ENCODE measurements at places on chromosomes 12 and 14.

DNA sequence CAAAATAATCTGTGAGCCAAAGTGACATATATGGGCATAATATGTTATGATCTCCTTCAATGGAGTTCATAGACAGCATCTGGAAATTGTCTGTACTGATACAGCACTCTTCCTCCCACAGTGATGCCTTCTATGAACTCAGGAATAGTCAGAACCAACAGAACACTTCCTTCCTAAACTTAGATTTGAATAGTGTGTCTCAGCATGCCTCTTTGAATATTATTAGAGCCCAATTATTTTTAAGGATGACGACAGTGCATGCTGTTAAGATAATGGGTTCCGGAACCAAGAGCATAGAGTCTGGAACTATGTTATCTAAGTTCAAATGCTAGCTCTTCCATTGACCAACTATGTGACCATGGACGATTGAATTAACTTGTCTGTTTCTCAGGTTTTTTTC lies 386.6 kb upstream of the PRICKLE1 start:
- DNase-seq: no peak

DNA sequence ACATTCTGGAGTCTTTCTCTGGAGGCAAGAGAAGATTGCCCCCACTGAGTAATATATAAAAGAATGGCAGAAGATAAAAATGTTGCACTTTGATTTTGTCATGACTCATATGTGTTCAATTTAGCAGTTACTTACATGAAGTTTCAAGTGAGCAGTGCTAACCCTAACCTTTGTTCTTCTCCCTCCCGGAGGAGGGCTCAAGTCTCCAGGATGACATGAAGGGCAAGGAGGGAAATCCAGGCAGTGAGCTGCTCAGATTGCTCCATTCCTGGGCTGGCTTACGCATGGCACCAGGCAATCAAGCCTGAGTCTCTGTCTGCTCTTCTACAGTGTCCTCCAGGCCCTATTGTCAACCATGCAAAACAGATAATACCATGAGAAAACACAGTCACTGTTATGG lies 322.3 kb downstream of the DUSP6 start:
- no peak for DNase-seq

DNA sequence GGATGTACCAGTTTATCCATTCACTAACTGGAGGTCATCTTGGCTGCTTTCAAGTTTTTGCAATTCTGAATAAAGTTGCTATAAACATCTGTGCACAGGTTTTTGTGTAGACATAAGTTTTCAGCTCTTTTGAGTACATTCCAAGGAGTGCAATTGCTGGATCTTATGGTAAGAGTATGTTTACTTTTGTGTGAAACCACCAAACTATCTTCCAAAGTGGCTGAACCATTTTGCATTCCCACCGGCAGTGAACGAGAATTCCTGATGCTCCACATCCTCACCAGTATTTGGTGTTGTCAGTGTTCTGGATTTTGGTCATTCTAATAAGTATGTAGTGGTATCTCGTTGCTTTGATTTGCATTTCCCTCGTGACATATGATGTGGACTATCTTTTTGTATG lies 150.5 kb upstream of the BCL2L14 start:
- DNase-seq: no peak

DNA sequence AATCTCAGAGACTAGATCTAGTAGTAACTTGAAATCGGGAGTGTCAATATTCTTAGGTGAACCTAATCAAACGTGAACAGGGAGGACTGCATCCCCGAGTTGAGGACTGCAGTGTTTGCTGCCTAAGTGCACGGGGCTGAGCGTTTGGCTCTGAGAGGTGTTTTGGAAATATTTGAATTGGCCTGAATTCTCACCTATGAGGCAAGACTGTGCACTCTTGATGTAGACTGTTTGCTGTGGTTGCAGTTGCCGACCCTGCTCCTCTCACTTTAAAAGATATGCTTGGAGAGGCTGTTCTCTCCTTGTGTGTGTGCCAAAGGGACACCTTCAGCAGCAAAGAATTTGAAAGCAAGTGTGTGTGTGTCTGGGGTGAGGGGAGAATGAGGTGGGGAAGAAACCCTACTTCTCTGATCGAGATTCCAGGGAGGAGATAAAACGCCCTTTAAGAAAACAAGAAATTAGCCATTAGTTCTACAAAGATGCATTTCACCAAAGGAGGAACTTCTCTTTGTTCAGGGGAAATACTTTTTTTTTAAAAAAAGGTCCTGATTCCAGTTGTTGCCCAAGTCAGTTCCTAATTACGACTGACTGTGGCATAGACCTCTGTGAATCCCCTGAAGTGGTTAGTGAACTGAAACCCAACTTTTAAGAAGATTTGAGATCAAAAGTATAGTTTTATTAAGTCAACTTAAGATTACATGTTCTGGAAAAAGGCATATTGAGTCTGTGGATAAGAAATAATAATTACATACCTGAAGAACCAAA lies 106.6 kb downstream of the DYRK2 start:
- no peak for DNase-seq

GRCh38 chr14:102234331-102235264 lies 70.4 kb downstream of the MOK start:
- DNase-seq: no peak
